ENCODE measurements at places on chromosomes 3 and 15. TPM values are rescaled to one million over a fixed set of nuclear protein-coding genes. Genes with fewer than 3 reads are reported as not detected.
A peak's percentile ranks its signal among the peaks of the same experiment; 100 is the strongest.

The GNAI2 gene
- total RNA-seq: 249 TPM

DNA sequence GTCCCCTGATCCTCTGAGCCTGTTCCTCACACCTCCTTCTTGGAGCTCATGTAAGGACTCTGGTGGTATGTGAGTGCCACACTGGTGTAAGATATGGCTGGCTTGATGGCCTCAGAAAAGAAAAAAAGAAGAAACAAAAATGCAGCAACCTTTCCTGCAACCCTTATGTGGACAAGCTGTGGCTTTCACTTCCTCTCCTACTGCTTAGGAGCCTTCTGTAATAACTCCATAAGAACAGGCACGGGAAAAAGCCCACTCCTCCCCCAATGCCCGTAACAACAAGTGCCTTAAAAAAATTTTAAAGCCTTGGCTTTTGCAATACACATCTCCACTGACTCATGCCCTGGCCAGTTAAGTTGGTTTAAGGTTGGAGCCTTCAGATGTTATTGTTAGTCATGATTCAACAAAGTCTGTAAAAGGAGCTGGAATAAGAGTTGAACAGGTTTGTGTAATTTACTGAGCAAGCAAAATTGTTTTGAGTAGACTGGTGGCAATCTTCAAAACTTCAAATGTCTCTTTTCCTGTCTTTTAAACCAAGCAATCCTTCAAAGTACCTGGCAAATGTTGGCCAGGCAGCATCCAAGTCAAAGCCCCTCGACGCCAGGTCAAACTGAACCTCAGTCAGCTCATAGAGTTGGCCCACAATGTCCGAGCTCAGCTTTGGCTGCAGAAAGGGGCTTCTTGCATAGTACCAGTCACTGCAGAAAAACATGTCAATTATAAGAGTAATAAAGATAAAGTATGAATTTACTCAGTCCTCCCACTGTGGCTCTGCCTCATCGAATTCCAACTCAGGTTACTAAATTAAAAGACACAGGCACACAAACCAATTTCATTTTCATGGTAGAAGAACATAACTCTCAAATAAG is 22.9 kb downstream of the FYCO1 start:
- no peaks in the 10 kb centered on the region for H3K27me3 ChIP-seq
- no peak overlapping the region for H3K27ac ChIP-seq
- no peak for DNase-seq
- no peaks in the 10 kb centered on the region for H3K4me1 ChIP-seq
- H3K36me3 ChIP-seq: no peaks in the 10 kb centered on the region

- peak; percentile 11 for DNase-seq
- no peak overlapping the region for H3K27ac ChIP-seq
- H3K4me1 ChIP-seq: no peaks in the 10 kb centered on the region
- H3K27me3 ChIP-seq: no peaks in the 10 kb centered on the region
Observed at GRCh38 chr3:105767776-105768175, 101.0 kb downstream of the CBLB start.

The SGO1 gene
- 48.2 TPM for total RNA-seq

GRCh38 chr3:165503825-165504224 is 307.6 kb upstream of the SLITRK3 start:
- H3K27me3 ChIP-seq: no peaks in the 10 kb centered on the region
- H3K4me3 ChIP-seq: no peak overlapping the region
- no peaks in the 10 kb centered on the region for H3K36me3 ChIP-seq
- no peak for DNase-seq
- H3K4me1 ChIP-seq: peaks cover 15% of the 10 kb centered on the region

DNA sequence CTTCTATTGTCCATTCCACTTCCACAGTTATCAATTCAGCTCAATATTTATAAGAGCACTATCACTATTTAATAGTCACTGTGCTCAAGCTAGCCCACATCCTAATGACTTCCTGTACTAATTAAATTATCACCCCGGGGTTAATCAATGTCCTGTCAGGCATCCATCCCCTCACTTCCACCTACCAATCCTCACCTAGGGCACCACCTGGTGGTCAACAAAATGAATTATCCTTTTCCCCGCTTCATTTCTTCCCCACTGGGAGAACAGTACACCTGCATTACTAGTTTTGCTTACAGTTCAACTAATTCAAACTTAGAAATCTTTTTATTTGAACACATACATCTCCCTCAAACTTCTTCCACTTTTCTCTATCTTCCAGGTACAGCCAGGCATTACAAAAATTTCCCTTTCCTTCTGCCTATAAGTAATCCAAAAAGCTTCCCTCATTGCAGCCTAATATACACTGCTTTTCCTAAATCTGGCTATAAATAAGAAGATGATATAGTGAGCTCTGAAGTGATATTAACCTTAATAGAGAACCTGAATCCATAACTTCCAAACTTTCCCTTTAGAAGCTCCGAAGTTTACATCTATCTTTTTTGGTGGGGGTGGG is 68.5 kb downstream of the TMCC1 start:
- peaks cover 4% of the 10 kb centered on the region for H3K4me1 ChIP-seq
- peak; percentile 78 for DNase-seq
- H3K36me3 ChIP-seq: no peaks in the 10 kb centered on the region
- no peak overlapping the region for H3K27ac ChIP-seq
- H3K4me3 ChIP-seq: no peak overlapping the region

DNA sequence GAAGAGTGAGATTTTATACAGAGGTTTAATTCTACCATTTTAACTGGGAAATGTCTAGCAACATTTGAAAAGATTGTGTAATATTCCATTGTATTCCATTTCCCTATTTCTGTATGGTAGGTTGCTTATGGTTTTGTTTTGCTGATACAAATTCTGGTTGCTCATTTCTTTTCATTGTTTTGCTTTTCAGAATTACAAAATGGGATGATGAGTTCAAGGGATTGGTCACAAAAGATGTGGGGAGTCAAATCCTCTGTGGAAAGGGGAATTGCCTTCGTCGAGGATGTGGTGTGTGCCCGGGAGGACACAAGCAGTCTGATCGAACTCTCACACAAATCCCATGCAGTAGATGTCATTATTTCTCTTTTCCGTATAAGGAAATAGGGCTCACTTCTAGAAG is 18.3 kb downstream of the SLCO3A1 start:
- no peak overlapping the region for H3K4me3 ChIP-seq
- no peak overlapping the region for H3K27ac ChIP-seq
- no peaks in the 10 kb centered on the region for H3K36me3 ChIP-seq
- no peak for DNase-seq
- peaks cover 5% of the 10 kb centered on the region for H3K4me1 ChIP-seq
- H3K27me3 ChIP-seq: no peaks in the 10 kb centered on the region

- no peaks in the 10 kb centered on the region for H3K36me3 ChIP-seq
- DNase-seq: no peak
- no peaks in the 10 kb centered on the region for H3K4me1 ChIP-seq
Observed at GRCh38 chr3:175495331-175495730, 636.2 kb downstream of the NAALADL2 start.

- DNase-seq: no peak
- H3K27me3 ChIP-seq: no peaks in the 10 kb centered on the region
- H3K27ac ChIP-seq: no peak overlapping the region
- H3K4me1 ChIP-seq: no peaks in the 10 kb centered on the region
Observed at GRCh38 chr3:45109771-45110508, 36.2 kb downstream of the CDCP1 start.

DNA sequence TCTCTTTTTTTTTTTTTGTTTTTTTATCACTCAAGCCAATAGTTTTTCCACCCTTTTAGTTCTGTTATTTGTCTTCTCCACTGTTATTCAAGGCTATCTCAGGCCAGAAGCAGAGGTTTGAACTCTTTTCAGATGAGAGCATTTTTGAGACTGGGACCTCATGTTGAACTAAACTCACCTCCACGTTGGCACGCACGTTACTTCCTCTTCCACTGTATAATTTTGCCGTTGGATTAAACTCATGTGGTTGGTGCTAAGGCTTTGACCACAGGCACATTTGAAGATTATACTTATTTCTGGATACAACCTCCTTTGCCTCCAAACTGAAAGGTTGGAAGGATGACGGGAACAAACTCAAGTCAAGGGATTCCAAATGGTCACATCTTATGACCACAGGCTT is 501.3 kb upstream of the TPRG1 start:
- no peak for DNase-seq
- no peaks in the 10 kb centered on the region for H3K27me3 ChIP-seq
- H3K27ac ChIP-seq: no peak overlapping the region
- H3K36me3 ChIP-seq: no peaks in the 10 kb centered on the region
- no peak overlapping the region for H3K4me3 ChIP-seq

The CTXN2 gene
- 0.60 TPM for total RNA-seq

The GOLGA8J gene
- not detected for total RNA-seq

The GOLGA6B gene
- not detected for total RNA-seq

GRCh38 chr15:79904271-79904670 is 7.5 kb upstream of the MTHFS start:
- H3K4me3 ChIP-seq: no peak overlapping the region
- H3K36me3 ChIP-seq: peaks cover 2% of the 10 kb centered on the region
- H3K4me1 ChIP-seq: no peaks in the 10 kb centered on the region

The RTP1 gene
- 0.43 TPM for total RNA-seq

GRCh38 chr3:30496066-30496966 is 110.1 kb upstream of the TGFBR2 start:
- H3K27ac ChIP-seq: no peak overlapping the region
- H3K27me3 ChIP-seq: no peaks in the 10 kb centered on the region
- no peak overlapping the region for H3K4me3 ChIP-seq
- DNase-seq: no peak
- no peaks in the 10 kb centered on the region for H3K4me1 ChIP-seq
- no peaks in the 10 kb centered on the region for H3K36me3 ChIP-seq

GRCh38 chr3:36678216-36679013 is 85.9 kb downstream of the DCLK3 start:
- H3K27ac ChIP-seq: no peak overlapping the region
- peaks cover 6% of the 10 kb centered on the region for H3K4me1 ChIP-seq
- no peak overlapping the region for H3K4me3 ChIP-seq

- no peaks in the 10 kb centered on the region for H3K27me3 ChIP-seq
- no peak overlapping the region for H3K27ac ChIP-seq
- DNase-seq: no peak
- peaks cover 12% of the 10 kb centered on the region for H3K4me1 ChIP-seq
Observed at GRCh38 chr3:135887220-135887619, 78.3 kb upstream of the PPP2R3A start.

- H3K36me3 ChIP-seq: no peaks in the 10 kb centered on the region
- no peak for DNase-seq
- H3K27ac ChIP-seq: no peak overlapping the region
- no peaks in the 10 kb centered on the region for H3K4me1 ChIP-seq
- no peak overlapping the region for H3K4me3 ChIP-seq
- no peaks in the 10 kb centered on the region for H3K27me3 ChIP-seq
Observed at GRCh38 chr3:6132684-6133432, 728.1 kb upstream of the GRM7 start.

DNA sequence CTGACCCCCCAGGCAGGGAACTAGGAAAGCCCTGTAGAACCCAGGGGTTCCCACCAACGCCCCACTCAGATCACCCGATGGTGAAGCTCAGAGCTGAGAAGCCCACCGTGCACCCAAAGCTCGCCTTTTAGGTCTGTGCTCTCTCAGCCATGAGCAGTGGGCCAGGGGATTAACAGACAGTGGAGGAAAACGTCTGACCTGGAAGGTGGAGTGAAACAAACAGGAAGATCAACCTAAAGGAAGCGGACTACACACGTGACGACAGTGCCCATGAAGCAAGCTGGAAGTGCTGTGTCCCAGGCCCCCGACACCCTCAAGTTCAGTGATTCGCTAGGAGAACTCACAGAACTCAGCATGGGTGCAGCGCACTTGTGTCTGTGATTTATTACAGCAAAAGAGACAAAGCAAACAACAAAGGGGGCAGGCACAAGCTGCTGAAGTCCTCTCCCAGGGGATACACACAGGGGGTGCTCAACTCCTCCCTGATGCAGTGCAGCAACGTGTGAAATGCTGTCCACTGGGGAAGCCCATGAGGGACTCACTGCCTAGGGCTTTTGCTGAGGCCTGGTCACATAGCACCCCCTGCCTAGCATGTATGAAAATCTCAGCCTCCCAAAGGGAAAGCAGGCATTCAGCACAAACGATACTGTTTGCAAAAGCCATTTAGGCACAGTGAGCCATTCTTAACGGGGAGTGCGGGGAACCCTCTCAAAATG is 43.5 kb downstream of the CFAP92 start:
- no peaks in the 10 kb centered on the region for H3K36me3 ChIP-seq
- H3K27me3 ChIP-seq: no peaks in the 10 kb centered on the region
- no peak overlapping the region for H3K4me3 ChIP-seq
- H3K27ac ChIP-seq: no peak overlapping the region

The ALS2CL gene
- total RNA-seq: 0.71 TPM

The HDGFL3 gene
- total RNA-seq: 92.0 TPM

The GRK7 gene
- not detected for total RNA-seq

DNA sequence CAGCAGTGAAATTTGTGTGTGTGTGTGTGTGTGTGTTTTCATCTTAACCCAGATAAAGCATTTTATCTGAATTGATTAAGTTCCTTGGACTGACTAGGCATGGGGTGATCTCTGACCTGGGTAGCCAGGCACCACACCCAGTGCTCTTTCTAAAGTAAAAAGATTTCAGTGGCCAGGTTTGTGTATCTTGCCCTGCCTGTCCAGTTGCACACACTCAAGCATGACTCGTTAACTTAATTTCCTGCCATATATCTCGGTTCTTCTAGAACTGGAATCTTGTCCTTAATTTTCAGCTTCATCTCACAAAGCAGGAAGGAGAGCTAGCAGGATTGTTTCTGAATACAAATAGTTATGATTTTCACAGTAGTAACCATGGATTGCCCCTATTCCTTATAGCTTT is 17.0 kb downstream of the TM4SF18 start:
- no peak overlapping the region for H3K4me3 ChIP-seq
- no peaks in the 10 kb centered on the region for H3K4me1 ChIP-seq
- H3K27ac ChIP-seq: no peak overlapping the region
- DNase-seq: no peak
- H3K27me3 ChIP-seq: no peaks in the 10 kb centered on the region

GRCh38 chr15:51093839-51094605 is 684 bp downstream of the TNFAIP8L3 start:
- peak; percentile 50 for DNase-seq
- H3K27me3 ChIP-seq: peaks cover 100% of the 10 kb centered on the region
- H3K4me1 ChIP-seq: peaks cover 3% of the 10 kb centered on the region
- H3K27ac ChIP-seq: no peak overlapping the region
- H3K4me3 ChIP-seq: peak overlapping the region; percentile 55
- no peaks in the 10 kb centered on the region for H3K36me3 ChIP-seq

- no peaks in the 10 kb centered on the region for H3K36me3 ChIP-seq
- no peak overlapping the region for H3K4me3 ChIP-seq
- H3K4me1 ChIP-seq: peaks cover 9% of the 10 kb centered on the region
Observed at GRCh38 chr3:23704298-23704697, 101.5 kb upstream of the UBE2E1 start.

- DNase-seq: no peak
- no peak overlapping the region for H3K4me3 ChIP-seq
- H3K36me3 ChIP-seq: no peaks in the 10 kb centered on the region
- no peaks in the 10 kb centered on the region for H3K27me3 ChIP-seq
- no peak overlapping the region for H3K27ac ChIP-seq
- peaks cover 3% of the 10 kb centered on the region for H3K4me1 ChIP-seq
Observed at GRCh38 chr3:192840143-192840836, 77.4 kb downstream of the MB21D2 start.

GRCh38 chr15:38189671-38190295 is 62.9 kb upstream of the SPRED1 start:
- H3K36me3 ChIP-seq: no peaks in the 10 kb centered on the region
- H3K4me1 ChIP-seq: peaks cover 24% of the 10 kb centered on the region
- no peak overlapping the region for H3K4me3 ChIP-seq

- no peaks in the 10 kb centered on the region for H3K27me3 ChIP-seq
- no peak for DNase-seq
- H3K4me1 ChIP-seq: peaks cover 11% of the 10 kb centered on the region
- H3K36me3 ChIP-seq: no peaks in the 10 kb centered on the region
Observed at GRCh38 chr3:76547674-76548073, 492.2 kb upstream of the ROBO2 start.

The SPINK8 gene
- not detected for total RNA-seq
